ENCODE measurements at places on chromosomes 13 and 19. TPM values are rescaled to one million over a fixed set of nuclear protein-coding genes. Genes with fewer than 3 reads are reported as not detected.

DIRAS1 gene
- 0.82 TPM for total RNA-seq

IGFL3 gene
- total RNA-seq, result not detected

ZNF285 gene
- total RNA-seq, result 3.2 TPM

ZNF699 gene
- total RNA-seq, result 3.9 TPM

PTH2 gene
- not detected for total RNA-seq

CKM gene
- not detected for total RNA-seq

DOCK9 gene
- total RNA-seq, result 339 TPM

CEBPG gene
- 20.7 TPM for total RNA-seq

SIGLEC5 gene
- total RNA-seq, result not detected

CEACAM6 gene
- total RNA-seq, result not detected

NLRP4 gene
- total RNA-seq, result not detected

PEPD gene
- 40.5 TPM for total RNA-seq

PSG3 gene
- not detected for total RNA-seq

SLC25A23 gene
- 20.7 TPM for total RNA-seq

TUBA3C gene
- not detected for total RNA-seq

R3HDM4 gene
- total RNA-seq, result 40.6 TPM

ADAMTSL5 gene
- 0.18 TPM for total RNA-seq

ANGPTL8 gene
- total RNA-seq, result not detected

ZNF420 gene
- total RNA-seq, result 13.1 TPM

ZNF491 gene
- not detected for total RNA-seq

BICRA gene
- total RNA-seq, result 24.1 TPM

PCDH8 gene
- 0.15 TPM for total RNA-seq

FFAR1 gene
- total RNA-seq, result not detected

ONECUT3 gene
- total RNA-seq, result not detected

Measured in endothelial cell (in vitro differentiated cells).